Dorsolateral prefrontal cortex (tissue), 122 donors: ENCODE measurements at places on chromosomes 12 and 14.

DNA sequence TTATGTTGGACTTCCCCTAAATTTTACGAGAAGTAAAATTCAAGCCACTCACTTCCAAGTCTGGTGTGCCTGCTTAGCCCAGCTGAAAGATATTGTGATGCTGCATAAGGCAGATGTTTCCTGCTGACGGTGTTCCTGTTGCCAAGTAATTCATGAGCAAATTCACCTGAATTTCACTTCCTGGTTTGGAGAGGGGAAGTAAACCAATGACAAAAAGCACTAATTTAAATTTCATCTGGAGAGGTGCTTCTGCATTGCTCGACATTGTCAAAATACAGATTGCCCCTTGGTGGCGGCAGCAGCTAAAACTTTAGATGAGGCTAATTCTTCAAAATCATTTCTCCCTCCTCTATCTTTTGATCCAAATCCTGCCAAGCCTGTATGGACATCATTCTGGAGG is 281.1 kb downstream of the AACS start:
- peak; percentile 61 for DNase-seq

DNA sequence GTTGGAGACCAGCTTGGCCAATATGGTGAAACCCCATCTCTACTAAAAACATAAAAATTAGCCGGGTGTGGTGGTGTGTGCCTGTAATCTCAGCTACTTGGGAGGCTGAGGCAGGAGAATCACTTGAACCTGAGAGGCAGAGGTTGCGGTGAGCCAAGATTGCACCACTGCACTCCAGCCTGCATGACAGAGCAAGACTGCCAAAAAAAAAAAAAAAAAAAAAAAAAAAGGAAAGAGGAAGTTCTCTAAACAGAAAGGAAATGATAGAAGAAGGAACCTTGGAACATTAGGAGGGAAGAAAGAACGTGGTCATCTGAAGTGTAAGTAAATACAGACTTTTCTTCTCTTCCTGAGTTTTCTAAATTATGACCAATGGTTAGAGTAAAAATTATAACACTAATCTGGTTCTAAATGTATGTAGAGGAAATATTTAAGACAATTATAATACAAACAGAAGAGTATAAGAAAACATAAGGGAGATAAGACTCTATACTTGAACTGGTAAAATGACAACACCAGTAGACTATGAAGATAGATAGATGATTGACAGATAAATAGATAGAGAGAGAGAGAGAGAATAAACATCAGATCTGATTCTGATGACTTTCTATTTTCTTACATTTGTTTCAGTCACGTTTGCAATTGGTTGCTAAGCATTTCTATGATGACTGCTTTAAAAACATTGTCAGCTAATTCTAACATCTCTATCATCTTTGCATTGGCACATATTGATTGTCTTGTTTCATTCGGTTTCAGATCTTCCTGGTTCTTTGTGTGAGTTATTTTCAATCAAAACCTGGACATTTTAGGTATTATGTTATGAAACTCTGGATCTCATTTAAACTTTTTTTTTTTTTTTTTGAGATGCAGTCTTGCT is 12.9 kb upstream of the CORO1C start:
- no peak for DNase-seq

GRCh38 chr14:78162202-78162601 is 8.0 kb upstream of the NRXN3 start:
- peak; percentile 36 for DNase-seq

- DNase-seq = no peak
Measured at GRCh38 chr12:67742461-67742860, 93.9 kb downstream of the DYRK2 start.

GRCh38 chr12:122908915-122909314 is 13.0 kb upstream of the VPS37B start:
- DNase-seq = no peak

DNA sequence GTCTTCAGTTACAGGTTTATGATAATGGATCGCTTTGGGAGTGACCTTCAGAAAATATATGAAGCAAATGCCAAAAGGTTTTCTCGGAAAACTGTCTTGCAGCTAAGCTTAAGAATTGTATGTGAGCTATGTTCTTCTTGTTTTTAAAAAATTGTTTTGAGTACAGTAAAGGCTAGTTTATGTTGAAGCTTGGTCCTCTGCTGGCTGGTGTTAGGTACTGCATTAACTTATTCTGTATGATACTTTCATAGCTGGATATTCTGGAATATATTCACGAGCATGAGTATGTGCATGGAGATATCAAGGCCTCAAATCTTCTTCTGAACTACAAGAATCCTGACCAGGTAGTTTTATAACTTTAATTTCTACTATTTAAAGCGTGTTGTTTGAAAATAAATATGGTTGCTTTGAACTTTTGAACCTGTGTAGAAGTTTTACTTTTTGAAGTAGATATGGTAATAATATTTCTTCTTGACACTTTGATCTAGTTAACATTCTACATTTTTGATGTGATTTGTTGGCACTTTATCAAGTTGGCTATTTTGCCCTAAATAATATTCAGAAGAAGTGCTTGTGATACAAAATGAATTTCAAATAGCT is 55.7 kb downstream of the VRK1 start:
- DNase-seq = no peak

DNA sequence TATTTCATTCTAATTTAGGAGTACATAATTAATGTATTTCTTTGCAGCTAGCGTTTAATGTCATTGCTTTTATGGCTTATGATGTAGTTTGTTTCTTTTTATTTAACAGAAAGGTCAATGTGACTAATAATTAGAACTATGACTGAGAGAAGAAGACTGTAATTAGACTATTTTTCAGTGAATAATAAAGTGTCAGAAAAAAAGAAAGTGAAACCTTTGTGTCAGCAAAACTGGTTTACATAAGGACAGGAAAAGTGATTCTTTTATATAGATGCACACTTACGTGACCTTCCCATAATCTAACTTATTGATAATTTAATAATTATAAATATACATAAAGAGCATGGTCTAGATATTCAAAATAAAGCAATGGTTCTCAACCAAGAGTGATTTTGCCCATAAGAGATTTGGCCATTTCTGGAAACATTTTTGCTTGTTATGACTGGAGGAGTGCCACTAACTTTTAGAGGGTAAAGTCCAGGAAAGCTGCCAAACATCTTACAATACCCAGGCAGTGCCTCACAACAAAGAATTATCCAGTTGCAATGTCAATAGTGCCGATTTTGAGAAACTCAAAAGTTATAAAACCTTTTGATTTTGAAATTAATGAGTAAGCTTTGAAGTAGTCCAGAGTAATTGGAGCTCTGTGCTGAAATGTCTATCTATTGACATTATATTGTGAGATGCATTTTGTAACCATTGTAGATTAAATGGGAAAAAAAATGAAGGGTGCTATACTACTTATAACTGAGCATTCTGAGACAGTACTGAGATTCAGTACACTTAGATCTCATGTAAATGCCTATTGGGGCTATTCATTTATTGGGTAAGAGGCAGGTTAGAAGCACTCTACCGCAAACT is 227.1 kb downstream of the C12orf50 start:
- DNase-seq = no peak

DNA sequence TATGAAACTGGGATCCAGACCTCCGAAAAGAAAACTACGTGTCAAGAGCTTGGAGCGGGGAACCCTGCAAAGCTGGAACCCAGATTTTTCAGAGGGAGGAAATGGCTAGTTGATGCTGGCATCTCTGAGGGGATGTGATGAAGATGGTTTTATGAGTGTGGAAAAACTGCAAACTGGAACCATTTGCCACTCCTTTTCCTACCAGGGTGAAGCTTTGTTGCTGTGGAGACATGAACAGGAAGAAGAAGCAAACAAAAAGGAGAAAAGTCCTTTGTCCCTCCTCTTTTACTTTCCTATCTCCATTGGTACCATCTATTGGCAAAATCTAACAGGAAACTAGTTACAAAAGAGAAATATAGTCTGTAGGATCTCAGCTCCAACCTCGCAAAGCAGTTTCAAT is 39.2 kb downstream of the CDK17 start:
- DNase-seq = no peak
